Lower leg skin (tissue), 4 donors: ENCODE measurements at places on chromosomes 2 and 18.
A peak's percentile ranks its signal among the peaks of the same experiment; 100 is the strongest.

DNA sequence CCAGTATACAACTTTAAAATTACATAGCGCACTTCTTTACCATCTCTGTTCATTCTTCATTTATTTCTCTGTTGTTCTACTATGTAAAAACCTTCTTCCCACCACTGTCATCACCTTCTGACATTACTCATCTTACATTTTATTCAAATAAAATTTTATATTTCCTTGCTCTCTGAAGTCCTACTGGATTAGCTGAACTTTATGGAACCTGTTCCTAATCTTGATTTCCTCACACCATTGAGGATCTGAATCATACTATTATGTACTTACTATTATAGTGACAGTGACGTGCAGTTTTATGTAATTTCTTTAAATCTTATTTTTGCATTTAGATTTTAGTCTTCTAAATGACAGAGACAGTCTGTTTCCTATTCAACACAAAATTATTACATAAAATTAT is 98.3 kb downstream of the DYNAP start:
- DNase-seq: no peak

DNA sequence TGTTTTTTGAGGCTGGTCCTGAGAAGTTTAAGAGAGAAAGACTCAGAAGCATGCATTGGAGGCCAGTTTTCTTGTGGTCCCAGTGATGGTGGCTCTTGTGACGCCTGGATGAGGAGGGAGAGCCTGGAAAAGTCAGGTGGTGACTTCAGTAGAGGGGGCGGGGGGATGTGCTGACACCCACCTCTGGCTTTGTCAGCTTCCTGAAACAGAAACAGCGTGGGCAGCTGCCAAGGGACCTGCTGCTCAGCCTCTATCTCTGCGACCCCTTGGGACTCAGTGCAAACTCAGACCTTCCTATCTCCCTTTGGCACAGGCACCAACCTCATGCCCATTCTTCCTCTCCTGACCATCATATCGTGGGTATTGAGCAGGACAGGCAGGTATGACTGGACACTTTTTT is 6.4 kb downstream of the TGFBRAP1 start:
- no peak for DNase-seq

DNA sequence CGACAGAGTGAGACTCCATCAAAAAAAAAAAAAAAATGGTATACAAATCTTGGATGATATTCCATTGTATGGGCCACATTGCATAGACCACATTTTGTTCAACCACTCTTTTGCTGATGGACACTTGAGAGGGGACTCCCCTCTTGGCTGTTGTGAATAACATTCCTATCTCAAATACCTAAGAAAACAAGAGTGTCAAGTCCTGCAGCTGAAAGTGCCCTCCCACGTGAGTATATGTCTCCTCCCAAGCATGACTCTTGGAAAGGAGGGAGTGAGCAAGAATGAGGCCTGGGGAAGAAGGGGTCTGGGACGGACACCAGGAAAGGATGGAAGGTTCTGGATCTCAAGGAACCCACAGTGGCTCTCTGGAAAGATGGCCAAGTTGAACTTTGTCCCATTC is 36.0 kb upstream of the NPAS2 start:
- DNase-seq: peak; percentile 9

DNA sequence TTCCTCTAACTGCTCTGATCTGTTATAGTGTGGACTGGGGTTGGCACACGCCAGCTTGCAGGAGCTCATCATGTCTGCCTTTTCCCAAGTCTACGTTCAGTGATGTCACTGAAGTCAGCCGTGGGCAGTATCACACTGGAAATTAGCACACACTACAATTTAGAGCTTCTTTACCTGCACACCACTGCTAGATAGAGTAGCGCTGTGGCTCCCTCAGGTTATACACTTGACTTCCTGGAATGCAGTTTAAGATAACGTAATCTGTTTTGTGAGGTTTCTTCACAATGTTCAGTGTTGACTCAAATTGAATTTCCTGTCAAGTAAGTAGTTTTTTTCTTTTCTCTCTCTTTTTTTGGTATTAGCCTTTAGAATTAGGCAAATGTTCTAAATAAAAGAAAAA is 487.2 kb downstream of the DCDC2C start:
- DNase-seq: no peak
